ENCODE measurements at places on chromosomes 13 and 19. TPM values are rescaled to one million over a fixed set of nuclear protein-coding genes. Genes with fewer than 3 reads are reported as not detected.

Gene ALG11
- total RNA-seq, result 6.4 TPM

Gene GJB2
- total RNA-seq, result 10.5 TPM

Gene CEACAM7
- total RNA-seq, result not detected

Gene SYT5
- 0.20 TPM for total RNA-seq

Gene MBD3L3
- total RNA-seq, result not detected
